ENCODE measurements at places on chromosomes 11 and 22.

GRCh38 chr22:26894766-26895485 lies 237.5 kb downstream of the MIAT start:
- no peak for DNase-seq

DNA sequence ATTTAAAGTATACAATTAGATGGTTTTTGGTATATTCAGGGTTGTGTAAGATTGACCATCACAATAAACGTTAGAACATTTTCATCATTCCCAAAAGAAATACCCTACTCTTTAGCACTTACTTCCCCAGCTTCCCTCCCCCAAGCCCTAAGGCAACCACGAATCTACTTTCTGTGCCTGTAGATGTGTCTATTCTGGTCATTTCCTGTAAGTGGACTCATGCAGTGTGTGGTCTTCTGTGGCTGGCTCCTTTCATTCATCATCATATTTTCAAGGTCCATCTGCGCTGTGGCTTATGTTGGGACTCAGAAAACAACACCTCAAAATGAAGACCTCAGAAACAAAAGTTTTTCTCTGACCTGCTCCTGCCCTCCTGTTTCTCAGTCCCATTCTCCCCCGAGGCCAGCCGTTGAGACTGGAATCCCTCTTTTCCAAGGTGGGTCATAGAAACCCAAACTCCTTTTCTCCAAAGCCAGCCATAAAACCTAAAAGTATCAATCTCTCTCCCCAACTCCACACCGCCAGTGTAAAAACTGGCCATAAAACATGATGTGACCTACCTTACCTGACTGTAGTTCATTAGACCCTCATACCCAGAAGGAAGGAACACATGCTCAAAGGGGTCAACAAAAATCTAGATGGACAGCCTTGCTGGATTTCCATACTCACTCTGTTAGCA lies 12.9 kb upstream of the TMPRSS13 start:
- DNase-seq = no peak

DNA sequence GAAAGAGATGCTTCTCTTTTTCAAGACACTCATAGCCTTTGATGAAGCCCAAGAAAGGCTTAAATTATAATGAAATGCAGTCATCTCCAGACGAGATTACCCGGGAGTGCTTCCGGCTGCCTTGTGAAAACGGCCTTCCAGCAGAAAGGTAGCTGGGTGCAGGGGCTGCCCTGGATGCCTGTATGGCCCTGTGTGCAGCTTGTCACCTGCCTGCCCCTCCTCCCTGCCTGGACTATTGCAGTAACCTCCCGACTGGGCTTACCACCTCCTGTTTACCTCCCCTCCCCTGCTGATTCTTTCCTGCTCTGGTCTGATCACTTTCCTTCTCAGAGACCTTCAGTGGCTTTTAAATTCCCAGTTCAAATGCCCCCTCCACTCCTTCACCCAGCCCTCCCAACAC lies 126.4 kb upstream of the SYT13 start:
- no peak for DNase-seq

DNA sequence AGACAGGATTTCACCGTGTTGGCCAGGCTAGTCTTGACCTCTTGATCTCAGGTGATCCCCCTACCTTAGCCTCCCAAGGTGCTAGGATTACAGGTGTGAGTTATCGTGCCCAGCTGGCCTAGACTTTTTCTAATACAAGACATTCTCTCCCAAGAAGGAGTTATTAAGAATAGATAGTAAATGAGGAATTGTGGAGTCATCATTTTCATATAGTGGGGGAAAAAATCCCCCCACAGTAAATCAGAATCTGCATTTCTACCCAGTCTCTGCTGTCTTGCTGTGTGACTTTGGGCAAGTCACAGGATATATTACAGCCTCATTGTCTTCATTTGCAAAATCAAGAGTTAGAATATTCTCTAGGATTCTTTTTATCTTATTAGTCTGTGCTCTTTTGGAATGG lies 21.6 kb downstream of the SLC6A5 start:
- DNase-seq = no peak

GRCh38 chr11:58924230-58924629 lies 15.1 kb upstream of the GLYATL1 start:
- no peak for DNase-seq

All from activated CD8-positive, alpha-beta memory T cell treated with anti-CD3 and anti-CD28 coated beads for 48 hours (primary cell).